ENCODE measurements at places on chromosomes 2 and 18.

DNA sequence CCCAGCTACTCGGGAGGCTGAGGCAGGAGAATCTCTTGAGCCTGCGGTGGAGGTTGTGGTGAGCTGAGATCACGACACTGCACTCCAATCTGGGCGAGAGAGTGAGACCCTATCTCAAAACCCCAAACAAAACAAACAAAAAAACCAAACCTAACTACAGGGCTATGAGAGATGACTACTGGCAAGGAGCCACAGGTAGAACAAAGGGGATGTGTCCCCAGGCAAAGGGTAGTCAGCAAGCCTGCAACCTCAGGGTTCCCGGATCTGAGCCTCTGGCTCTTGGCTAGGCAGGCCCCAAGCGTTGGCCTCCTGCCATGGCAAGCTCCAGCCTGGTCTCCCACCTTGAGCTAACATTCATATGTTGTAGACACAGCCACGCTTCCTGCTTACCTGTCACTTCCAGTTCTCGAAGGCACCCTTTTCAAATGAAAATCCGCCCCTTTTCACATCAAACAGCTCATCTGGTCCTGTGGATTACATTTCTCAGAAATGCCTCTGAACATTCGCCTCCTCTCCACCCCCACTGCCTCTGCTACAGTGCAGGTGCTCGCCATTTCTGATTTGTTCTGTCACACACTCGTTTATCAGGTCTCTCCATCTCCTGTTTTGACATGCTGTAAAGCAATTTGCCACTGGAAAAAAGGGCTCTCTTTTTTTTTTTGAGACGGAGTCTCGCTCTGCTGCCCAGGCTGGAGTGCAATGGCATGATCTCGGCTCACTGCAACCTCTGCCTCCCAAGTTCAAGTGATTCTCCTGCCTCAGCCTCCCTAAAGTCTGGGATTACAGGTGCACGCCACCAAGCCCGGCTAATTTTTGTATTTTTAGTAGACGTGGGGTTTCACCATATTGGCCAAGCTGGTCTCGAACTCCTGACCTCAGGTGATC, 13.1 kb upstream of the ACTR3 start:
- DNase-seq, result peak; percentile 82

DNA sequence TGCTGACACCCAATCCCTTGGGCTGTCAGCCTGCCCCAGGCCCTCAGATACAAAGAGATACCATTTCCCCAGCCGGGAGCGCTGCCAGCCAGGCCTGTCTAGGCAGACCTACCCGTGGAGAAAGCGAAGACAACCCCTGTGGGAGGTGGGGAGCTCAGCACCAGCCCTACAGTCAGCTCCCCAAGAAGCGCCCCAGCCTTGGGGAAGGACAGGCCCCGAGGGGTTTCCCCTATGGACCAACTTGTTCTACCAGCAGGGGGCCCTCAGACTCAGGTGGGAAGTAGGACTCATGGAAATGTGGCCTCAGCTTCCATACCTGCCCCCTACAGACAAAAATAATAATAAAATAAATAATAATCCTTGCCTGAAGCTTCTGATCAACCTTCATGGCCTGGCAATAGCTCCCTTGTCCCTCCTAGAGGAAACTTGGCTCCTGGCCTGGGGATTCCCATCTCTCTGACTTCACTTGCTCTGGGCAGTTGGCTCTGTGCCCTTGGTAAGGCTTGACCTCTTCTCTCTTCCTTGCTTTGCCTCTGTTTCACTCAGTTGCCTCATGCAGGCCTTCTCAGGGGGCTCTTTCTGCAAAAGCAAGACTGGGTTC, 7.0 kb downstream of the SLC35F6 start:
- no peak for DNase-seq

GRCh38 chr2:54664238-54664786, 59.1 kb upstream of the EML6 start:
- DNase-seq, result no peak

DNA sequence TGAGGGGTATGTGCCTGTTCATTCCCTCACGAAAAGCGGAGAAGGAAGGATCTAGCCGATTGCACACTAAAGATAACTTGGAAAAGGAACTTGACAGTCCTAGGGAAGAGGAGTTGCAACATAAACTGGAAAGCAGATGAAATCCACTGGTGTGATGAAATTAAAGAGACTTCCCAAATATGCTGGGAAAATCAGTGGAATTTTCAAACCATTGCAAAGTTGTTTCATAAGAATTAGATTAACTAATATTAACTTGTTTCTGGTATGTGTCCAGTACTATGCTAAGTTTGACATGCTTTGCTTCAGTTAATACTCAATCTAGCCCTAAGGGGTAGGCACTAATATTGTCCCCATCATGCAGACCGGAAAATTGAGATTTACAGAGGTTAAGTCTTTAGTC, 222.7 kb downstream of the IKZF2 start:
- no peak for DNase-seq

DNA sequence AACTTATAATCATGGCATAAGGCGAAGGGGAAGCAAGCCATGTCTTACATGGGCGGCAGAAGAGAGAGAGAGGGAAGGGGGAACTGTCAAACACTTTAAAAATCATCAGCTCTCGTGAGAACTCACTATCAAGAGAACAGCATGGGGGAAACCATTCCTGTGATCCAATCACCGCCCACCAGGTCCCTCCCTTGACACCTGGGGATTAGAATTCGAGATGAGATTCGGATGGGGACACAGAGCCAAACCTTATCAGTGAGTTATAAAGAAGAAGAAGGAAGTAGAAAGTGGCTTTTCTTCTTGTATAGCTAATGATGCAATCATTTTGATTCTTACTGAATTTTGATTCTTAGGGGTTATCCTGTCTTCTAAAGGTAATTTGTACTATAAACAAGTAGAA, 51.4 kb downstream of the SMCHD1 start:
- no peak for DNase-seq

DNA sequence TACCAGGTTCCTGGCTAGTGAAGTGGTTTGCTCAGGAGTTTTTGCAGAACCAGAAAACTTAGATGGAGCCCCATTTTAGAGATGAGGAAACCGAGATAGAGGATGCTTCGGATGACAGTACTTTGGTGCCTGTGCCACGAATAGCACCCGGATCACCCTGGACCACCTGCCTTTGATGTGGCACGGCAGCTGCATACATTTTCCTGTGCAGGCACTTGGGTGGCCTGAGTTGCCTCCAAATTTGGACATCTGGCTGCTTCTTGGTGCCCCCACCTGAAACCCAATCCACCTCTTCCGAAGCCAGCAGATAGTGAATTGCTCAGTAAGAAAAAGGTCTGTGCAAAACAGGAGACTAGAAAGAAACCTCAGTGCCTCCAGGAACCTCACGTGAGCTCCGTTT, 140.6 kb upstream of the ID2 start:
- no peak for DNase-seq

GRCh38 chr2:203708846-203709396, 2.5 kb downstream of the CD28 start:
- DNase-seq, result no peak

Measured in stimulated activated CD4-positive, alpha-beta T cell treated with anti-CD3 and anti-CD28 coated beads, Interleukin-15, amount 100 ng/mL, for 48 hours (primary cell).